Endothelial cell of umbilical vein (primary cell): ENCODE measurements at places on chromosomes 2 and 18. TPM values are rescaled to one million over a fixed set of nuclear protein-coding genes. Genes with fewer than 3 reads are reported as not detected.
A peak's percentile ranks its signal among the peaks of the same experiment; 100 is the strongest.

- no peaks in the 10 kb centered on the region for H3K27me3 ChIP-seq
- no peak overlapping the region for H3K27ac ChIP-seq
- H3K36me3 ChIP-seq, result no peaks in the 10 kb centered on the region
- DNase-seq, result no peak
- no peaks in the 10 kb centered on the region for H3K4me1 ChIP-seq
These were observed 86.7 kb downstream of the L3MBTL4 start for GRCh38 chr18:6327895-6328620.

DNA sequence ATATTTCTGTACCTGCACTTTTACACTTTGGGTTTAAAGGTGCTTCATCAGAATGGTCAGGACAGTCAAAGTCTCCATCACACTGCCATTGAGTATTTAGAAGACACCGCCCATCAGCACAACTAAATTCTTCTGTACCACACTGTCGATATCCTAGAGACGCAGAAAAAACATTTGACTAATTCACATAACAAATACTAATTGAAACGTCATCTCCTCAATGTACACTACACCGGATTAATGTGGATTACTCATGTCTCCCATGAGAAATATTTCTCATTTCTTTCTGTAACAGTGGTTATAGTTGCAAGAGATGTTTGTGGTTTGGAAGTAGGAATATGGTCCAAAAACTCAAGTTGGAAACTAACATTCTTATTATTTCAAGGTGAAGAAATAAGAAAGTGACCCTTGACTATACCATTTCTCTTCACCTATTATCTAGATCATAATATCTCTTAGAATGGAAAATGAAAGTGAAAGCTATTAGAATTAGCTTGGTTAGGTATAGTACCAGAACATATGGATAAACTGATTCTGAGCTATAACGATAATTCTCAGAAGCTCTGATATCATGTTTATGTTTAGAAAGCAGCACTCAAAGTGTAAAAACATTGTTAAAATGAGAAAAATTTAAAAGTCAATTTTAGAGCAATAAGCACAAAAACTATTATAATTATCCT, 1627.7 kb downstream of the LRP1B start:
- no peaks in the 10 kb centered on the region for H3K4me1 ChIP-seq
- DNase-seq, result peak; percentile 19
- H3K27ac ChIP-seq, result no peak overlapping the region
- no peaks in the 10 kb centered on the region for H3K36me3 ChIP-seq
- no peak overlapping the region for H3K4me3 ChIP-seq

GRCh38 chr2:42196403-42197267, 27.5 kb downstream of the EML4 start:
- H3K36me3 ChIP-seq, result no peaks in the 10 kb centered on the region
- no peak overlapping the region for H3K27ac ChIP-seq
- peak; percentile 29 for DNase-seq
- peaks cover 9% of the 10 kb centered on the region for H3K4me1 ChIP-seq
- H3K27me3 ChIP-seq, result no peaks in the 10 kb centered on the region

GRCh38 chr2:7205151-7205830, 288.1 kb downstream of the RNF144A start:
- H3K27me3 ChIP-seq, result no peaks in the 10 kb centered on the region
- H3K4me3 ChIP-seq, result no peak overlapping the region
- no peaks in the 10 kb centered on the region for H3K4me1 ChIP-seq

GRCh38 chr2:230921806-230922595, 3.0 kb downstream of the GPR55 start:
- H3K36me3 ChIP-seq, result no peaks in the 10 kb centered on the region
- H3K27ac ChIP-seq, result no peak overlapping the region
- H3K4me3 ChIP-seq, result no peak overlapping the region
- no peaks in the 10 kb centered on the region for H3K4me1 ChIP-seq
- H3K27me3 ChIP-seq, result peaks cover 20% of the 10 kb centered on the region
- DNase-seq, result no peak

- H3K27me3 ChIP-seq, result no peaks in the 10 kb centered on the region
- H3K4me1 ChIP-seq, result no peaks in the 10 kb centered on the region
- H3K36me3 ChIP-seq, result no peaks in the 10 kb centered on the region
- H3K27ac ChIP-seq, result no peak overlapping the region
- no peak overlapping the region for H3K4me3 ChIP-seq
These were observed 327.1 kb upstream of the CDH19 start for GRCh38 chr18:66931010-66931409.

The ALPI gene
- not detected in 2 replicates for total RNA-seq

- peaks cover 25% of the 10 kb centered on the region for H3K4me1 ChIP-seq
- no peaks in the 10 kb centered on the region for H3K27me3 ChIP-seq
- no peak for DNase-seq
- no peak overlapping the region for H3K4me3 ChIP-seq
- H3K27ac ChIP-seq, result no peak overlapping the region
These were observed 7.9 kb upstream of the KYNU start for GRCh38 chr2:142869461-142870106.

GRCh38 chr2:196205881-196206435, 34.6 kb upstream of the STK17B start:
- DNase-seq, result peak; percentile 58
- no peaks in the 10 kb centered on the region for H3K27me3 ChIP-seq
- peaks cover 20% of the 10 kb centered on the region for H3K4me1 ChIP-seq
- peaks cover 29% of the 10 kb centered on the region for H3K36me3 ChIP-seq

DNA sequence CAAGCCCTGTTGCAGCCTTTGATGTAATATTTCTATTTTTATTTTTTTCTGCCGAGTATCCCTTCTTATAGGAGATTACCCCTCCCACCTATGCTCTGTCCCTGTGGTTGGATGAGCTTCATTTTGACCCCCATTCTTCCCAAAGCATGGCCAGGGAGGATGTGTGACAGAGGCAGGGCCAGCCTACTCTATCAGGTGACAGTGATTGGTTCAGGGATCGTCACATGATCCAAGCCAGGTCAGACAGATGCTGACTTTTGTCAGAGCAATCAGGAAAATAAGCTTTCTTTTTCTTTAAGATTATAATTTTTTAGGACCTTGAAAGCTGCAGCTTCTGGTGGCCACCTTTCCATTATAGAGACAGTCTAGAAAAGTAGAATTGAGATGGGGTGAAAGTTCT, 314.3 kb downstream of the NUP35 start:
- H3K4me3 ChIP-seq, result no peak overlapping the region
- H3K27ac ChIP-seq, result no peak overlapping the region
- no peak for DNase-seq
- no peaks in the 10 kb centered on the region for H3K36me3 ChIP-seq

GRCh38 chr2:13284688-13285087, 568.0 kb downstream of the TRIB2 start:
- H3K36me3 ChIP-seq, result no peaks in the 10 kb centered on the region
- DNase-seq, result no peak
- no peaks in the 10 kb centered on the region for H3K27me3 ChIP-seq
- no peak overlapping the region for H3K4me3 ChIP-seq
- no peaks in the 10 kb centered on the region for H3K4me1 ChIP-seq

GRCh38 chr2:238841542-238842164, 6.2 kb upstream of the TWIST2 start:
- H3K4me3 ChIP-seq, result no peak overlapping the region
- no peaks in the 10 kb centered on the region for H3K36me3 ChIP-seq
- no peak overlapping the region for H3K27ac ChIP-seq
- H3K4me1 ChIP-seq, result no peaks in the 10 kb centered on the region
- peaks cover 13% of the 10 kb centered on the region for H3K27me3 ChIP-seq

GRCh38 chr2:97781981-97782380, 68.6 kb downstream of the ZAP70 start:
- H3K4me1 ChIP-seq, result no peaks in the 10 kb centered on the region
- H3K36me3 ChIP-seq, result peaks cover 3% of the 10 kb centered on the region
- no peaks in the 10 kb centered on the region for H3K27me3 ChIP-seq
- no peak overlapping the region for H3K27ac ChIP-seq
- no peak for DNase-seq
- H3K4me3 ChIP-seq, result no peak overlapping the region

The PGAP1 gene
- total RNA-seq, result 9.8 and 13.0 TPM in 2 replicates

- no peak overlapping the region for H3K4me3 ChIP-seq
- H3K27ac ChIP-seq, result no peak overlapping the region
- DNase-seq, result no peak
- no peaks in the 10 kb centered on the region for H3K4me1 ChIP-seq
- H3K27me3 ChIP-seq, result no peaks in the 10 kb centered on the region
- peaks cover 3% of the 10 kb centered on the region for H3K36me3 ChIP-seq
These were observed 90.5 kb downstream of the ASAP2 start for GRCh38 chr2:9297156-9297555.

DNA sequence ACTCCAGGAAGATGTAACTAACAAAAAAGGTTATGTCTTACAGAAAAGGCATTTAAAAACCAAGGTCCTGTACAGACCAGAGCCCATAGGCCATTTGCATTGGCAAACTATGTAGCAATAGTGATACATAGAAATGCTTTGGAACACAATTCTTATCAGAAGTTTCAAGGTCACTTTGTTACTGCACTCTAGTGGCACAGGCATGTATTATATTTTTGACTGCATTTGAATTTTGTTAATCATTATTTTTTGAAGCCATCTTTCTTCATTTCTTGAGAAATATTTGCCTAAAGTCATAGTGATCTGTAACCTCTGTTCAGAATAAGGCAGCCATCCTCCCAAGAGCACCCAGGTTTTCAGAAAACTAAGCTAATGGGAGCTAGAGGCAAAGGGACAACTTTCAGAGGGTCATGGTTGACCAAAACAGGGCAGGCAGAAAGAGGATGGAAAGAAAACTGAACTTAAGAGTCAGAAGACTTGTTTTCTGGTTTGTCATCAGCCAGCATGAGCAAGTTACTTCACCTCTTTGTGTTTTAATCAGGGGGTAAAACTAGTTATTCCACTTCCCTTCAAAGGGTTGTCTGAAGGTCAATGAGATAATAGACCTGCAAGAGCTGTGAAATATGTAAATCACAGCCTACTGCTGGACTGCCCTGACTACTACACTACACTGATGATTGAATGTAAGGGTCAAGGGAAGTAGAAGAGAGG, 41.5 kb downstream of the SLC38A11 start:
- no peak overlapping the region for H3K4me3 ChIP-seq
- H3K36me3 ChIP-seq, result no peaks in the 10 kb centered on the region
- peaks cover 42% of the 10 kb centered on the region for H3K4me1 ChIP-seq
- H3K27me3 ChIP-seq, result no peaks in the 10 kb centered on the region
- H3K27ac ChIP-seq, result peak overlapping the region; percentile 34

DNA sequence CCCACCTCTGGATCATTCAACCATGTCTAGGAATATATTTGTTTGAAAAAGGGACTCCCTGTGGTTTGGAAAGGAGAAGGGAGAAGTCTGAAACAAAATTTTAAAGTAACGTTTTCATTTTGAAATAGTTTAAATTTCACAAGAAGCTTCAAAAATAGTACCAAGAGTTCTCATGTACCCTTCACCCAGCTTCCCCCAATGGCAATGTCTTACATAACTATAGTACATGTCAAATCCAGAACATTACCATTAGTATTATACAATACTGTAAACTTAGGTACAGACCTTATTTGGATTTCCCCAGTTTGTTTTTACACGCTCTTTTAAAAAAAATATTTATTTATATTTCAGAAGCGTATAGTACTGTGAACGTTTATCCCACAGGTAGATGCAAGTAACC, 4.0 kb upstream of the LYG2 start:
- H3K4me1 ChIP-seq, result no peaks in the 10 kb centered on the region
- no peaks in the 10 kb centered on the region for H3K27me3 ChIP-seq
- H3K27ac ChIP-seq, result no peak overlapping the region
- no peak overlapping the region for H3K4me3 ChIP-seq
- no peak for DNase-seq
